ENCODE measurements at places on chromosomes 2 and 18. TPM values are rescaled to one million over a fixed set of nuclear protein-coding genes. Genes with fewer than 3 reads are reported as not detected.

REG3A gene
- not detected for total RNA-seq

DRC1 gene
- 0.22 TPM for total RNA-seq

METTL5 gene
- total RNA-seq, result 72.1 TPM

ZFP36L2 gene
- total RNA-seq, result 24.5 TPM

OSR1 gene
- total RNA-seq, result 4.6 TPM

CFC1 gene
- not detected for total RNA-seq

CD8B2 gene
- not detected for total RNA-seq

FLACC1 gene
- total RNA-seq, result not detected

ZNF892 gene
- not detected for total RNA-seq

CNTNAP5 gene
- not detected for total RNA-seq

APLF gene
- total RNA-seq, result 0.64 TPM

KYNU gene
- total RNA-seq, result 380 TPM

GALR1 gene
- total RNA-seq, result not detected

VIT gene
- total RNA-seq, result not detected

C18orf32 gene
- 18.4 TPM for total RNA-seq

DPP10 gene
- total RNA-seq, result not detected

ALLC gene
- total RNA-seq, result 0.06 TPM

EFR3B gene
- total RNA-seq, result 16.8 TPM

DSG1 gene
- not detected for total RNA-seq

ANO7 gene
- total RNA-seq, result 2.5 TPM

COL6A3 gene
- total RNA-seq, result 0.10 TPM

UGT1A3 gene
- 0.13 TPM for total RNA-seq

SPC25 gene
- 20.2 TPM for total RNA-seq

APOB gene
- total RNA-seq, result not detected

EVA1A gene
- 12.3 TPM for total RNA-seq

CYB5A gene
- 113 TPM for total RNA-seq

STK16 gene
- total RNA-seq, result 28.0 TPM

AQP12B gene
- not detected for total RNA-seq

C2orf80 gene
- not detected for total RNA-seq

BCL11A gene
- 0.06 TPM for total RNA-seq

HES6 gene
- 7.8 TPM for total RNA-seq

SLC19A3 gene
- 3.6 TPM for total RNA-seq

STARD6 gene
- not detected for total RNA-seq

M1AP gene
- total RNA-seq, result not detected

All from A549 treated with CpdA at 1 μM for 4 hours (cell line).